ENCODE measurements at places on chromosomes 3 and 15.
A peak's percentile ranks its signal among the peaks of the same experiment; 100 is the strongest.

DNA sequence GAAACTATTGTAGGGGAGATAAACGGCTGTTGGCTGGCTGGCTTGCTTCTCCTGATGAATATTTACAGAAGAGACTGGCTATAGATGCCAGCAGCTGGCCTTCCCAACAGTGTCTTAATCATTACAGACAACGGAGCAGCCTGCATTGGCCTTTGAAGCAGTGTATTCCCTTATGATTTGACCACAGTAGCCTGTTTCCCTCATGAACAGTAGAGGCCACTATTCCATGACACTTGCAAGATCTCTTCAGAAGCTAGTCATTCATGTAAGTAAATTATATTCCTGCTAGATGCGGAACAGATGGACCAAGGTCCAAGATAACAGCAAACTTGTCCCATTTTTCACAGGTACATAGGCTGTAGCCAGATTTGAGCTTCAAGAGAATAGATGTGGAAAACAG, 47.3 kb downstream of the TMCO5A start:
- DNase-seq: peak; percentile 45

GRCh38 chr3:104396974-104397669, 969.6 kb upstream of the ALCAM start:
- no peak for DNase-seq

DNA sequence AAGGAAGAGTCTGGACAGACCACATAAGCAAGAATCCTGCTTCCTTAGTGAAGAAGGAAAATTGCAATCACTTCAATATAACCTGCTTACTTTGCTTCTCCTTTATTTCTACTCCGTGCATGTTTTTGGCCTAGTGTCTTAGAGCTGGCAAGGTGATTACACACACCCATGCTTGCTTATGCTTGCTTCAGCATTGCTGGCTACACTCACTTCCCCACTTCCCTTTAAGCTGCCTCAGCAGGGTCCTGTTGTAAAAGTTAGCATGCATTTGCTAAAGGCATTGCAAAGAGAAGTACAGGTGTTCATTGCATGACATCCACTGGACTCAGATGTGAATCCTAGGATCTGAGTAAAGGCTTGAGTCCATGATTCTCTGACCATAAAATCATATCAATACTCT, 47.5 kb upstream of the STT3B start:
- DNase-seq: peak; percentile 58

GRCh38 chr3:50155891-50156290, 767 bp downstream of the SEMA3F start:
- DNase-seq: no peak

- DNase-seq: no peak
Observed at GRCh38 chr3:57512166-57512565, 32.0 kb downstream of the DNAH12 start.

DNA sequence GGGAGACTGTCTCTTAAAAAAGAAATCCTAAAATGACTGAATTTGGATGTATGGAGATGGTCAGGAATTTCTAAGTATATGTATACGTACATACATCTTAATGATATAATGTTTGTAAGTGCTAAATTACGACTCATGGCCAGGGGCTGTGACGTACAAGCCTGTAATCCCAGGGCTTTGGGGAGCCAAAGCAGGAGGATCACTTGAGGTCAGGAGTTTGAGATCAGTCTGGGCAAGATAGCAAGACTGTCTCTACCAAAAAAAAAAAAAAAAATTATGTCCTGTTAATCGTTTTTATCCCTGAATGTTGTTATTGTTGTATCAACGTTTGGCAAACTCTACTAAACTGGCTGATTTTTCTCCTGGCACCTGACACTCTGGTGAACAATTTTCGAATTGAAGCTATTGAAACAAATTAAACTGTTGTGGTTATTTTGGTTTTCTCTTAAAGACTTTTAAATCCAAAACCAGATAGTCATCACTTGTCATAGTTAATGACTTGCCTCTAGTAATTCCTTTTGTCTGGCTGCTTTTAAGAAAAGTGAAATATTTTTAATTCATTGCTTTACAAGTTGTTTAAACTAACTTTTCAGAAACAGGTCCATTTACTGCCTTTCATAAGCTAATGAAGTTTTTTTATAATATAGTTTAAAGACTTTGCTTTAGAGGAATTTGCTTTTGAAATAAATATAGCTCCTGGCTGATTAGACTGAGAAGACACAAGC, 7.0 kb downstream of the MORF4L1 start:
- peak; percentile 26 for DNase-seq

DNA sequence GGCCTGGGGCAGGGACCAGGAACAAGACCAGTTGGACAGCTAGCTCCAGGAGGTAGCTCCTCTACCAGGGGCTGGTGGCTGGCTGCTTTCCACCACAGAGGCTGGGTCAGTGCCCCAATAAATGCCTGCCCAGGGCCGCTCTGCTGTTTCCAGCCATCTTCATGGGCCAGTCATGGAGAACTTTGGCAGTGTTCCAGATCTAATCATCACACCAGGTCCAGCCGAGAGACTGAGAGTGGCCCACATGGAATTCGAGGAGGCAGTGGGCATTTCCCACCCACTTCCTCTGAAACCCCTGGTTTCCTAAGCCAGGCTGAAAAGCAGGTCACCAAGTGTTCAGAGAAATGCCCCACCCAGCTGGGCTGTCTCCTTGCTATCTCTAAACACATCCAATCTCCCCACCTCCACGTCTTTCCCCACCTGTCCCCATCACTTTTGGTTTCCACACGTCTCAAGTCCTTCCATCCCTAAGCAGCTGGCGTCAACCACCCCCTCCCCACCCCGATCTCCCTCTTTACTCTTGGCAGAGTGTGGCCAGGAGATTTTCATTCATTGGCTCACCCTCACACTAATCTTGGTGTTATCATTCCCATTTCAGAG, 190.0 kb upstream of the LINGO1 start:
- DNase-seq: no peak

DNA sequence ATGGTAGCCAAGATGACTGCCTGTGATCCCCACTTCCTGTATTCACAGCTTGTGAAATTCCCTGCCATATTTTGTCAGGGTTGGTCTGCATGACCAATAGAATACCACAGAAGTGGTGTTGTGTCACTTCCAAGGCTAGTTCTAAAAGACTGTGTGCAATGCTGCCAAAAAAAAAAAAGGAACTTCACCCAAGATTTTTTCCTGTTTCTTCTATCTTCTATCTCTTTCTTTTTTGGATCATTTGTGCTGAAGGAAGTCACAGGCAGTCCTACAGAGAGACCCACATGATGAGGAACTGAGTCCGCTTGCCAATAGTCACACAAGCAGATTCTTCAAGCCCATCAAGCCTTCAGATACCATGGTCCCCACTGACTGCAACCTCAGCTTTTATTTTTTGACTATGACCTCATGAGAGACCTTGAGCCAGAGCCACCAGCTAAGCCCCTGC, 18.1 kb upstream of the RAF1 start:
- peak; percentile 79 for DNase-seq

DNA sequence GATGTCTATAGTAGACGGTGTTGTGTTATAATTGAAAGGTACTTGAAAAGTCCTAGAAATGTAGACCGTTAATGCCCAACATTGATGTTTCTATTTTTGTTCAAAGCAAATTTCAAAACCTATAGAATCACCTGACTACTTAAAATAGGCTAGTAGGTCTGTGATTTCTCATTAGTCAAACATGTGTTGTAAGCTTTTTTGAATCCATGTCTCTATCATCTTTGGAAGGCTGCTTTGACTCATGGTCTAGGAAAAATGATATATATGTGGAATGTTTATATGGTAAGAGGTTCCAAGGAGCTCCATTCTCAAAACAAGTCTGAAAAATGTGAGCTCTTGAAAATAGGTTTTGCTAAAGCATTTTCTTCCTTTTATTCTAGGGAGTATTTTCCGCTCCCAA, 375.3 kb downstream of the LPP start:
- no peak for DNase-seq

DNA sequence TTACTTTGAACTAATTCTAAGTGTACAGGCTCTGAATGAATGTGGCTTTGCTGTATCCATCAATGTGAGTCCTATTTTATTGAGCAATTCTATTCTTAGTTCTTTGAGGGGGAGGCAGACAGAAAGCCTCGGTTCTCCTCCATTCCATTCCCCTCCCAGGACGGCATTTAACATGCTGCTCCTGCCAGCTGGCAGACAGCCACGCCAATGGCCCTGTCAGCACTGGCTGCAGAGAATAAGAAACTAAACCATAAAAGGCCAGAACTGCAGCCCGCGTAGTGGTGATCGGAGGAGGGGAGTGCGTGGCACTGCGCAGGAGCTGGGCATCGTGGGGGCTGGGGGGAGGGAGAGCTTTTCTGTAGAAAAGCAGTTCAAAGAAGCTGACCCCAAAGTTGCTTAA, 76.0 kb upstream of the HACD2 start:
- peak; percentile 18 for DNase-seq

DNA sequence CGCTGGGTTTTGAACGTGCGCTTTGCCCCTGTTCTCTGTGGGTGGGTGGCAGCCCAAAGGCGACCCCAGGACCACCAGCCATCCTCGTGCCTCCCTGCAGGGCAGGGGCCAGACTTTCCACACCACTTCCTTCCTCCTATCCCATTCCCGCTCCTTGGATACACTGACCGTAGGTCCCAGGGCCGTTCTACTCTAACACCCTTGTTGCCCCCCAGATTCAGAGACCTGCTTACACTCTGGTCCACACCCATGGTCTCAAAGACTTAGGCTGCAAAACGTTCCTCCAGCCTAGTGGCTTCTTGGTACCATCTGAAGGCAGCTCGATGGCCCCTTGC, 318 bp upstream of the DCLK3 start:
- DNase-seq: no peak

GRCh38 chr15:95937128-95937528, 393.4 kb upstream of the NR2F2 start:
- DNase-seq: no peak

DNA sequence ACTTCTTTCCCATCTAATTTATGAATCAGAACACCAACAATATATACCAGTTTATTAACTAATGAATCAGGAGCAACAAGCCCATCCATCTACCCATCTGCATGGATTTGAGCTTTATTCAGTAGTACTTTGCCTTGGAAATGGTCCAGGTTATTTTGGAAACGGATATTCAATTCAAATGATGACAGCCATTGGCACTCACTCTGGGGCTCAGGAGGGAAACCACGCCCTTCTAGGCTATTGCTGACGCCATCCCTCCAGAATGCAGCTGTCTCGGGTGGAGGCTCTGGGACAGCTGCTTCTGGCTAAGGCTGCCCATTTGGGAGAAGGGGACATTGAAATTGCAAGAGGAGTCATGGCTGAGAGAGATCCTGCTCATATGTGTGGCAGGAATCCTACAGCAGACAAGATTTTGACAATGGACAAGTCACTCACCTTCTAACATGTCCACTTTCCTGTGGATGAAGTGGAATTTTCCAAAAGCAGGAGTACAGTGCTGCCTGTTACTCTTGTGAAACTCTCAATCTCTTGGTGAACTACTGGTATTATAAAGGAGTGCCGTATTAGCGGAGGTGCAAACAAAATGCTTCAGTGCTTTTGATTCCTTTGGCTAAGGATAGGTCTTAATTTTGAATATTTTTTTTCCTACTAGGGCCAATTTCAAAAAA, 29.3 kb upstream of the TRAK1 start:
- DNase-seq: no peak

Data from hematopoietic multipotent progenitor cell treated with erythropoietin and hydrocortisone succinate and interleukin-3 and kit ligand, for 4 days (in vitro differentiated cells).